AG09309 (cell line): ENCODE measurements at places on chromosomes 12 and 14.

- DNase-seq: no peak
Observed at GRCh38 chr14:32710731-32711680, 227.7 kb upstream of the NPAS3 start.

GRCh38 chr12:103387385-103387784, 108.4 kb downstream of the C12orf42 start:
- DNase-seq: no peak

DNA sequence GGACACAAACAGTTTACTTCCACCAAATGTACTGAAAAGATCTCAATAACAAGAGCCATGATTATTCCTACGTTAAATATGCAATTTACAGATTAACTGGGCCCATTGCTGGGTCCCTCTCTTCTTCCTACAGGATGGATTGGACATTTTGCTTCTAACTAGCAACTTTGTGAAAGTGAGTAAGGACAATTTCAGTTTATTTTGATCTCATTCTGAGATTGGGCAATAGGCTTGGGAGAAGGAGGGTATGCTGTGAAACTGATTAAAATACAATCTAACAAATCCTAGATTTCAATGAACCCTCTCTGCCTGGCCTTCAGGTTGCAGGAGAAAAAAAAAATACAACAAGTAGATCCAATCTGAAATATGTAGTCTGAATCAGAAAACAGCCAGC, 121.5 kb downstream of the PRKD1 start:
- DNase-seq: no peak

DNA sequence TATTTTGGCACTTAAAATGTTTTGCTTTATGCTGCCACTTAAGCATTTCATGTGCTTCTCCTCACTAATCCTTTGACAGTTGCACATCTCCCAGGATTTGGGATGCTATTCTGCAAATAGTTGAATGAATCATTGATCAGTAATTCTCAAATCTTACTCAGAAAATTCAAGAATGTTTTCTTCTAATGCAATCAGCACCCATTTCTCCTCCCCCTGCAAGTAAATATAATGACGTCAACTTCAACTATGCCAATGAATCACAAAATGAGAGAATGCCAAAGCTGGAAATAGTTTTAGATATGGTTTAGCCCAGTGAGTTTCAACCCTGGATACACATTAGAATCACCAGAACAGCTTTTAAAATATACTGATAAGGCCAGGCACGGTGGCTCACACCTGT, 2.1 kb upstream of the BLOC1S1 start:
- peak; percentile 71 for DNase-seq

- no peak for DNase-seq
Observed at GRCh38 chr12:123278101-123278627, 6.5 kb upstream of the CDK2AP1 start.

- no peak for DNase-seq
Observed at GRCh38 chr12:83801972-83802371, 1110.6 kb downstream of the SLC6A15 start.

- DNase-seq: no peak
Observed at GRCh38 chr12:113208041-113208934, 13.0 kb upstream of the TPCN1 start.

- DNase-seq: peak; percentile 25
Observed at GRCh38 chr12:103647267-103647666, 60.2 kb downstream of the STAB2 start.

- DNase-seq: no peak
Observed at GRCh38 chr12:39239490-39240486, 203.1 kb downstream of the KIF21A start.

DNA sequence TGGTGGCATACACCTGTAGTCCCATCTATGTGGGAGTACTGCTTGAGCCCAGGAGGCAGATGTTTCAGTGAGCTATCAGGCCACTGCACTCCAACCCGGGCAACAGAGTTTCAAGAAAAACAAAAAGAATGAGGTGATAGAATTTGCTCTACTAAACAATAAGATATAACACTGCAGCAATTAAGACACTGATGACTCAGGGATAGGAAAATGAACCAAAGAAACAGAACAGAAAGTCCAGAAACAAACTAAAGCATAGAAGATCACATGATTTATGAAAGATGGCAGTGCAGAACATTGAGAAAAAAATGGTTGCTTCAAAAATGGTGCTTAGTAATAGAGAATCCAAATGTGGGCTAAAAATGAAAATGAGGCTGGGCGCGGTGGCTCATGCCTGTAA, 65.2 kb upstream of the AP4S1 start:
- DNase-seq: no peak

- peak; percentile 50 for DNase-seq
Observed at GRCh38 chr12:50401500-50402081, 906 bp downstream of the LARP4 start.

DNA sequence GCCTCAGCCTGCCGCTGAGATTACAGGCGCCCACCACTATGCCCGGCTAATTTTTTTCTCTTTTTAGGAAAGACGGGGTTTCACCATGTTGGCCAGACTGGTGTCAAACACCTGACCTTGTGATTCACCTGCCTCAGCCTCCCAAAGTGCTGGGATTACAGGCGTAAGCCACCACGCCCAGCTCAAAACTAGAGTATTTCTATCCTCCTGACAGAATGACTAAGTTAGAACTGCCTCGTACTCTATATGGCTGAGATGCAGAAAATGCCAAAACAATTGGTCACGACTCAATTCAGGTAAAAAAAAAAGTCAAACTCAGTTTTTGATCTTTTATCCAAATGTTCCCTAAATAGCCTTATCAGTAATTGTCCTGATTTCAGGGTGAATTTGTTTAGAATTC, 11.1 kb downstream of the AKAP5 start:
- no peak for DNase-seq

- no peak for DNase-seq
Observed at GRCh38 chr14:31162910-31163649, 44.5 kb downstream of the HECTD1 start.

GRCh38 chr14:50058113-50058512, 58.3 kb downstream of the VCPKMT start:
- no peak for DNase-seq

DNA sequence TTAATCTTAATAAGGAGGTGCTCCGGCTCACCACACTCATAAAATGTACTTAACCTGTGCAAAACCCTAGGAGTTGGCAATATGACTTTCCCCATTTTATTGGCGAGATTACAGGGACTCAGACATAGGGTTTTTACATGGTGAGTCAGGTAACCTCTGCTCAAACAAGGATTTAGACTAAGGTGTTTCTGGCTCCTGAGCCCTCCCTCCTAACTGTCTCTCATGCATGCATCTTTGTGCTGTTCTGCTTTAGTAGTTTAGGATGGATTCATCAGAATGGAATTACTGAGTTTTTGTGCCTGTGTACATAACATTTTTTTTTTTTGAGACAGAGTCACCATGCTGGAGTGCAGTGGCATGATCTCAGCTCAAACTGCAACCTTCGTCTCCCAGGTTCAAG, 993.3 kb upstream of the TMEM132C start:
- peak; percentile 57 for DNase-seq

- no peak for DNase-seq
Observed at GRCh38 chr14:83433618-83434017, 1900.0 kb upstream of the SEL1L start.

DNA sequence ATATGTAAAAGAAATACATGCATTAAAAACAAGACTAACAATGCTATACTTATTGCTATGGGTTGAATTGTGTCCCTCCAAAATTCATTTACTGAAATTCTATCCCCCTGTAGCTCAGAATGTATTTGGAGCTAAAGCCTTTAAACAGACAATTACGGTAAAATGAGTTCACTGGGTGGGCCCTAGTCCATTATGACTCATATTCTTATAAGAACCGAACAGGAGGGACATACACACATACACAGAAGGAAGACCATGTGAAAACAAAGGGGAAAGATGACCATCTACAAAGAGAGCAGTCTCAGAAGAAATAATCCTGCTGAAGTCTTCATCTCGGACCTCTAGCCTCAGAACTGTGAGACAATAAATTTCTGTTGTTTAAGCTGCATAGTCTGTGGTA, 77.1 kb upstream of the ANKS1B start:
- no peak for DNase-seq

- DNase-seq: no peak
Observed at GRCh38 chr14:52189325-52189724, 78.2 kb upstream of the PTGDR start.

DNA sequence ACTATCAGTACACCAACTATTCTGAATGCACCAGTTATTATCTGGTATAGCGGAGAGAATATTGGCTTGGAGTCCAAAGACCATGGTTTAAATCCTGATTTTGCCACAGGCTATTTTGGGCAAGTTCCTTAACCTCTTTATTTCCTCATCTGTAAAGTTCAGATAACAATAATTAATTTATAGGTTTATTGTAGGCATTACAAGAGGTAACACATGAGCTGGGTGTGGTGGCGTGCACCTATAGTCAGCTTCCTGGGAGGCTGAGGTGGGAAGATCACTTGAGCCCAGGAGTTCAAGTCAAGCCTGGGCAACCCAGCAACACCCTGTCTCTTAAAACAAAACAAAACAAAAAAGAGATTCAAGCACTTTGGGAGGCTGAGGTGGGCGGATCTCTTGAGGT, 23.1 kb downstream of the PHLDA1 start:
- DNase-seq: no peak

DNA sequence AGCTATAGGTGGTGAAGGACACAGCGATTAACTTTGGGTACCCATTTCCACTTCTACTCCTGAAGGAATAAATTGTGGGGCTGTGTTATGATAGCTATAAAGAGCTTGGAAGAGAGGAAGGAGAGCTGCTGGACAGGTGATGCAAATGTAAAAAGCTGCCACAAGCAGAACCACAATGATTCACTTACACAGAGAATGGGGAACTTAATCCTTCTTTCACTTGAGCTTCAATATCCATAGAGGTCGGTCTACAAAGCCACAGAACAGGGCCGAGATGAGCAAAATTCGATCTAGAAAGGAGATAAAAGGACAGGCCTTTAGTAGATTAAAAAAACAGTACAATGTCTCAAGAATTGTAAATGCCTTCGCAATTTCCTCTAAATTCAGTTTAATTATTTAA, 831.1 kb downstream of the LRFN5 start:
- DNase-seq: no peak

GRCh38 chr14:54208751-54209150, 188.1 kb upstream of the CDKN3 start:
- DNase-seq: no peak

DNA sequence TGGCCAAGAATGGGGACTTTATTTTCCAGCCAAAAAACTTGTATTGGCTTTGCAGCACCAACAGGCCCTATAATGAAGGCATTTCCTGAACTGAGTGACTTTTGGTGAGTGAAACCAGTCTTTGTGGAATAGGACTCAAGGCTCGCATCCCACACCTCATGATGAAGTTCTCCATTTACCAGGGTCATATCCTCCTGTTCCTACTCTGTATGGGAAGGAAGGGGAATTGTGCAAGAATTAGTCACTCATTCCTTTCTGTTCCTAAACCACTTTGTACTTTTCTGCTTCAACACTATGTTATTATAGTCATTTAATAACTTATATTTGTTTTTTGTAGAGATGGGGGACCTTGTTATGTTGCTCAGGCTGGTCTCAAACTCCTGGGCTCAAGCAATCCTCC, 2.3 kb upstream of the SPATS2 start:
- no peak for DNase-seq

DNA sequence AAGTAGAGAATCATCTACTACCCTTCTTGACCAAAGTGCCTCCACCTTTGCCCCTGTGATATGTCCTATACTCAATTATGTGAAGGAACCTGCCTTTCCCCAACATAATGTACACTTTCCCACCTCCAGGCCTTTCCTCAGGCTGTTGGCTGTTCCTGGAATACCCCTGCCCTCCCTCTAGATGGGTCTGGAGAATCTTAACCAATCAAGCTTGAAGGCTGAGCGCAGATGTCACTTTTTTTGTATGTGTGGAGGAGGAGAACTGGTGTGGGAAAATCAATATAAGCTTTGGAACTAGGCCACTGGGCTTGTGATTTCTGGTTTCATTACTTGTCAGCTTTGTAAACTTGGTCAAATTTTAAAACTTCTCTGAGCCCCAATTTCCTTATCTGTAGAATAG, 4.7 kb downstream of the BMAL2 start:
- DNase-seq: no peak

DNA sequence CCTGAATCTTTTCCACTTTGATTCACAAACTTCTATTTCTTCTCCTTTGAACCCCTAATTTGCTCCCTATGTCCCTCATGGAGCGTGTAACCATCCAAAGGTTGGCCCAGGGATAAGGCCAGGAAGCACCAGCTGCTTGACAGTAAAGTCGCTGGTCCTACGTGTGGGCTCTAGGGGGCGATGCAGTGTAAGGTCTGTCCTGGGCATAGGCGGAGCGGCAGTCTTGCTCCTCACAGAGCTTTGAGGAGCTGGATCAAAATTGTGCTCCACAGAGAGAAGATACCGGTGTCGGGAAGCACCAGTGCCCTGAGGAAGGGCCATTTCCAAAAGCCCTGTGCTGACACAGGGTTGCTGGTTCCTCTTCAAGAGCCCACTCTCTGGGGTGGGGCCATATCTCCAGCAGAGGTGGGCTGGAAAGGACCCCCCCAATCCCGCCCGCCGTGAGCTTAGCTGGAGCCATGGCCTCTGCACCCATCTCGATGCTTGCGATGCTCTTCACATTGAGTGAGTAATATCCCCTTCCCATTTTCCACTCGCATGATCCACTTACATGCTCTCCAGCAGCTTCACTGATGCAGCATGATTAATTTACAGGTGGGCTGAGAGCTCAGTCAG, 49.9 kb upstream of the OR4E1 start:
- DNase-seq: no peak

DNA sequence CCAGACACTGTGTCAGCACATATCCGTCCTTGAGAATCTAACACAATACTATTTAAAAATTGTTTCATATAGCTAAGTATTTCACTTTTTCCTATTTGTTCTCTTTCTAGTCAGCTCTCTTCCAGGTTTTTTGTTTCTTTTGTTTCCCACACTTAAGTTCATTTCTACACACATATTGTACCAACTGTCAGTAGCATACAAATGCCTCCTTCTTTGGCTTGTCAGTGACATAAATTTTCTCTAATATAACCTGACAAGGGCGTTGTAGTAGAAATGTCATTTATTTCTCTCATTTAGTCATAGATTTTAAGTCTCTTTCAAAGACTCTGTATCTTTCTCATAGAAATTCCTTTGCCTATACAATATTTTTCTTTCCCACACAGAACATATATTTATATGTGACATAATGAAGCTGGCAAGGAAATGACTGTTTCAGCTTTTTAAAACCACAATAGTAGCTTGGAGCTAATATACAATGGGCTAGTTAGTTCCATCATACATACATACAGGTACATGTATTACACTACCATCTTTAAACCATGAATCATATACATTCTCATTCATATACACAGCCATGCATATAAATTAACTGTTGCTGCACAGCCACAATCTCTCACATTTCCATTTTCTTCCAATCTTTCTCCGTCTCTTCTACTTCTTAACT, 42.3 kb upstream of the EPS8 start:
- no peak for DNase-seq

DNA sequence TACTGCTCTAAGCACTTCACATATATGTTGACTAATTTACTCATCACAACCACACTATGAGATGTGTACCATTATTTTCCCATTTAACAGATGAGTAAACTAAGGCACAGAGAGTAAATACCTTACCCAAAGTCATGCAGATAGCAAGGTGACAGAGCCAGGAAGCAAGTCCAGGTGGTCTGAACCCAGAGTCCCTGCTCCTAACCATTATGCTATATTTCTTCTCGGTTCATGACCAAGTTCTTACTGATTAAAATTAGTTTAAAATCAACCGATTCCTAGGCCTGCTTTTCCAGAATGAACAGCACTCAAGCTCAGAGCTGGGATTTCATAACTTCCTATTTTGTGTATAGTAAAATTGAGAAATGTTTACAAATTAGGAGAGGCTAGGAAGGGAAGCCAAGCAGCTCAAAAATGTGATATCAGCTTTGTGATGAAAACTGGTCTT, 85.5 kb upstream of the EGLN3 start:
- no peak for DNase-seq
